ENCODE measurements at places on chromosomes 5 and 9.

DNA sequence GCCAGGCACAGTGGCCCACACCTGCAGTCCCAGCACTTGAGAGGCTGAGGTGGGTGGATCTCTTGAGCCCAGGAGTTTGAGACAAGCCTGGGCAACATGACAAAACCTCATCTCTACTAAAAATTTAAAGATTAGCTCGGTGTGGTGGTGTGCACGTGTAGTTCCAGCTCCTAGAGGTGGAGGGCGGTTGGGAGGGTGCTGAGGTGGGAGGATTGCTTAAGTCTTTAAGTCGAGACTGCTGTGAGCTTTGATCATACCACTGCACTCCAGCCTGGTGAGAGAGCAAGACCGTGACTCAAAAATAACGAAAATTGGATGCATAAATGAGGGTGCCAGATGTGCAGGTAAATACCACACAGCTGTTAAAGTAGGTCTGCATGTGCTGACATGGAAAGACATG is 39.3 kb upstream of the TDRD7 start:
- DNase-seq = no peak

GRCh38 chr5:167870055-167870454 is 421.4 kb upstream of the WWC1 start:
- no peak for DNase-seq

- DNase-seq = no peak
These were observed 720.7 kb downstream of the TLE1 start for GRCh38 chr9:80968611-80969010.

- no peak for DNase-seq
These were observed 41.4 kb downstream of the RGS3 start for GRCh38 chr9:113504725-113505590.

GRCh38 chr5:114391321-114391720 is 29.5 kb downstream of the KCNN2 start:
- DNase-seq = no peak

DNA sequence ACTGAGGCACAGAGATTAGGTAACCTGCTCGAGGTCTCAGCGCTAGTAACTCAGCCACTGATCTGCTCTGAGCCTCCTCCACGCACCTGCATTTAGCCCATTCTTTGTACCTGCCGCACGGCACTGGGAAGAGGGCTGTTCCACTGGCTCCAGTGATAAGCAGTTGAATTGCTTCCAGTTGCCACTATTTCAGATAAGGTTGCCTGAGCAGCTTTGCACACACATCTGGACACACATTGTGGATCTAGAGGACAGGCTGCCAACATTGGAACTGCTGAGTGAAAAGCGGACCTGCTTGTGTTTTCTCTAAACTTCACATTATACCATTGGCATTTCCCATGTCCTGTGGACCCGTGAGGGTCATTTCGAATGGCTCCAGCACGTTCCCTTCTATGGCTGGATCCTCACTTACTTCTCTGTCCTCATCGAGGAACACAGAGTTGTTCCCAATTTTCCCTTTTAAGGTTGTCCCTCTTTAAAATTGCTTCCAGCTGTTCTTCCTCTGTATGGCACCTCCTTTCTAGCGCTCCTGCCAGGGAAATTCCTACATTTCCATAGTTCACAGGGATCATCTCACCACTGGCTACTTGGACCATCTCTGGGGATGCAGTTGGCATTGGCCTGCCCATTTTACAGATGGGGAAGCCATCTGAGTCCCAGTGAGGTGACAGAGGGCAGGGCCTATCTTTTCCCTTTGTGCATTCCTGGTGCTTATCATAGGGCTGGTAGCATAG is 45.9 kb upstream of the RPL26L1 start:
- DNase-seq = no peak

DNA sequence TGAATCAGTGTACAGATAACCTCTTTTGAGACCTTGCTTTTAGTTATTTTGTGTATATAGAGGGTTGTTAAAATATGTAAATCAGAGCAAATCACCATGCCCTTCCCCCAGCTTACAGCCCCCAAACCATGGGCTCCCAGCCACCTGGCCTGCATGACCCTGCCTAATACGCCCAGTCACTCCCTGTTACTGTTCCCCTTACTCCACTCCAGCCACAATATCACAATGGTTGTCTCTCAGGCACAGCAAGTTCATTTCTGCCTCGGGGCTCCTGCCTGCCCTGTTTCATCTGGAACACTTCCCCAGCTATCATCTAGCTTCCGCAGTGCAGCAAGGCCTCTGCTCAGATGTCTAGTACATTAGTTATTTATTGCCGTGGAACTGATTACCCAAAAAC is 5.0 kb upstream of the CARD19 start:
- DNase-seq = no peak

DNA sequence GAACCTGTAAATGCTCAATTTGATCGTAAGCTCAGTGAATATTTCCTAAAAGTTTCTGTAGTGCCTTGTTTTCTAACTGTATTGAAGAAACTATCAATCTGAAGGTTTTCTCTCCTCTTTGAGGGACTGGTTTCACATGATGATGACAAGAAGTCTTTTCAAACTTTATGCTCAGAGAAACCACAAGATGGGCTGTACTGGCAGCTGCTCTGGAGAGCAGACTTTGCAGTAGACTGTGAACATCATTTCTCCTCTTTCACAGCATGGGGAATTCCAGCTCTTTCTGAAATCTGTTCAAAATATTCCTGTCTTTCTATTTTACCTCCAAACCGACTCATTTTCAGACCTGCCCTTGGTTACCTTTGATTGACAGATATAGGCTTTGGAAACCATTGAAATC is 194.4 kb downstream of the IZUMO3 start:
- no peak for DNase-seq

GRCh38 chr9:14323083-14323971 is 9.4 kb upstream of the NFIB start:
- no peak for DNase-seq

GRCh38 chr5:69075522-69076179 is 18.2 kb upstream of the SLC30A5 start:
- no peak for DNase-seq

GRCh38 chr9:131869348-131869747 is 129.5 kb upstream of the RAPGEF1 start:
- DNase-seq = no peak

DNA sequence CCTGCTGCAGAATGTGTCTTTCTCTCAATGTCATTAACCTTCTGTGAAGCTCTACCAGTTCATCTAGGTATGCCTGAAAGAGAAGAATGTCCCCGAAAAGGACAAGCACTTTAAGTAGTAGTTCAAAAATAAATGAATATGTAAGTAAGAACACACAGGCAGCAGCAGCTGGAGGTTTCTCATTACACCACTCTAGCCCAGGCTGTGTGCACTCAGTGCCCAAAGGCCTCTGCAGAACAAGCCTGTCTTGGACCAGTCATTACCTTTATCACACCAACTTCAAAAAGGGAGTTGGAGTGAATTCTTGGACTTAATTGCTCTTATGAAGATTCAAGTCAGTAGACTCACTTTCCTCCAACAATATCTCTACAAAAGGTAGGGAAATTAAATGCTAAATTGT is 268.8 kb downstream of the MLLT3 start:
- DNase-seq = peak; percentile 20

- DNase-seq = no peak
These were observed 1.4 kb downstream of the ERGIC1 start for GRCh38 chr5:172835290-172835993.

GRCh38 chr5:132471151-132471907 is 19.2 kb downstream of the IRF1 start:
- DNase-seq = no peak

GRCh38 chr9:97398999-97399758 is 12.7 kb upstream of the TDRD7 start:
- DNase-seq = peak; percentile 71

- DNase-seq = peak; percentile 92
These were observed 82.5 kb downstream of the ESM1 start for GRCh38 chr5:54902791-54903473.

- DNase-seq = peak; percentile 59
These were observed 151.8 kb upstream of the ADRA1B start for GRCh38 chr5:159764283-159765134.

DNA sequence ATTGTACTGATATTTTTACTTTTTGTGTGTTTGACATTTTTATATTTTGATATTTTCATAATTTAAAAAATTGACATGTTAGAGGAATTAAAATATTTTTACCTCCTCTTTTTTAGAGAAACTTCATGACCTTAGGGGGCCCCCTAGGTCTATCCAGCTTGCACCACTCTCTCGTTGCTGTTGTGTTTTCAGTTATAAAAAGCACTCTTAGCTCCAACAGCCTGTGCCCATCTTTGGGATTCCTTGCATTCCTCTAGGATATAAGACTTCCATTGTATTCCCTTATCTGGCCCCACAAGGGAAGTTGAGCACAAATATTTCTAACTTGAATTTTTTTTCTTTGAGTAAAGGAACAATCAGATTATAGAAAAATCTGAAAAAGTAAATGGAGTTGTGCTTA is 245.3 kb downstream of the SH3GL2 start:
- no peak for DNase-seq

DNA sequence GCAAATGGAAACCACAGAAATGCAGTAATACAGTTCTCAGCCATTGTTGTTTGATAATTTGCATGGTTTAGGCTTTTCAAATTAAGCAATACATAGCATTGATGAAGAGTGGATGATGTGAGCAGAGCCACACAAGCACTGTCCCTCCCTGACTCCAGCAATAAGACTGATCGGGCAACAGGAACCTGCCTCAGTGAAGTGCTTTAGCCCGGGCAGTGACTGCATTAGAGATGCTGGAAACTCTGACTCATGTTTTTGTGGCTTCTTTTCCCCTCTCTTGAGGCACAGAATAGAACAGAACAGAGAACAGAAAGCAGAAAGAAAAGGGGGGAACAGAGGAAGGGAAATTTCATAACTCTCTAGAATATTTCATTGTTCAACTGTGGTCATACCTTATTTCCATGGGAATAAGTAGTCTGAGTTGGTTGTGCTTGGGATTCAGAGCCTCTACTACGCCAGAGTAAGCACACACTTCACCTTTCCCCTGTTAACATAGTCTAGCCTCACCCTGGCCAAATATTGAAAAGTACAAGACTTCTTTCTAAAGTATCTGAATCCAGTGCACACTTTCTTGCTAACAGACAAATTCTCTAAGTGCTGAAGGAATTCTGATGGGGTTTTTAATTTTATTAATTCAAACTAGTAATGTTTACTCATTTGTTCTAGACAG is 164.8 kb upstream of the VCAN start:
- DNase-seq = peak; percentile 67

DNA sequence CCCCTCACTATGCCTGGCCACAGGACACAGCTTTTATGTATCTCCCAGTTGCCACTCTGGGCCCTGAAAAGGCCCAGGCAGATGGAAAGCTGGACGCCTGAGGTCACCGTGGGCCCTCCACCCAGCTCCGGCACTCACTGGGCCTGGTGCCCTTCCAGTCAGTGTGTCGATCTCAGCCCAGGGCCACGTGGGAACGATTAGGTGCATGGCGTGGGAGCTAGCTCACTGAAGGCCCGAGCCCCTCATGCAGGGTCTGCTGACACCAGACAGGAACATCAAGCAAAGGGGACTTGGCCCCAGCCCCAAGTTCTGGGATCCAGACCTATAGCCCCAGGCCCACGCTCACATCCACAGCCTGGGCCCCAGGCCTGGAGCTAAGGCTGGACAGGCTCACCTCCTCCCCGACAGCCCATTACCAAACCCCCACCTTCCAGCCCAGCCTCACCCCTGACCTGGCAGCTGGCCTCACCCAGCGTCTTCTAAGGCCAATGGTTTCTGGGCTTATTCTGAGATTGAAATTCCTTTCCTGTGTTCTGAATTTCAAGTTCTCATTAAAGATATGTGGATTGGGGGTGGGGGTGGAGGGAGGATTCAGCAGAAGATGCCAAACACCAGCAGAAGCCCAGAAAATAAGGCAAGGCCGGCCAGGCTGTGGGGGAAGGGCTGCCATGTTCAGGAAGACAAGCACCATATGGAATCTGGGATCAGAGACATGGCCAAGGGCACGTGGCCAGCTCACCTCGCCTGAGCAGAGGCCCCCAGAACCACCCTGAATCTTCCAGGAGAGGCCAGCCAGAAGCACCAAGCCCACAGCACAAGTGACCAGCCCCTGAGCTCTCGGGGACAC is 74.5 kb downstream of the ADAMTS2 start:
- no peak for DNase-seq

DNA sequence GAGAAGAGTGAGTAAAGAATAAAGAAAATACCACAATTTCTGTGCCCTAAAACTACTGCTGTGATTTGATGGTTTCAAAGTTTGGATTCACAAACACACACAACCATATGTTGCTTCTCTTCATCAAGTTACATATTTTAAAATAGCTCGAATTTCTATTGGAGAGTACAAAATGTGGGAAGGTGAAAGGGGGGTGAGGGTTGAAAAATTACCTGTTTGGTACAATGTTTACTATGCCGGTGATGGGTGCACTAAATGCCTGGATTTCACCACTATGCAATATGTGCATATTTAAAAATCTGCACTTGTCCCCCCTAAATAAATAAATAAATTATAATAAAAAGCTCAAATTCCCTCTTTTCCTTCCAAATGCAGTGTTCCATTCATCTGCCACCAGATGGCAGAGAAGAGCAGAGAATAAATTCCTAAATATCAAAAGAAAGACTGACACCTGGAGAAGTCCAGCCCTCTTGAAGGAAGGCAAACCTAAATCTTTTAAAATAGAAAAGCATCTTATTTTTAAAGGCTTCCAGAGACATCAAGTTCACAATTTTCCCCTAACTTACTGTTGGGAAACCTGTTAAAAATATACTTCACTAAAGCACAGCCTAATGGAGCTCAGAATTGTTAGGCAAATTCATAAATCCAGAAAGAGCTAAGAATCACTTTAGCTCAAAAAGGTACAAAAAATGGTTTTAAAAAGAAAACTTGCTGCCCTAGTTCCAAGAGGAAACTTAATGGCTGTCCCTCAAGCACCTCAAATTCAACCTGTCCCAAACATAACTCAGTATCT is 24.8 kb upstream of the HNRNPA0 start:
- DNase-seq = peak; percentile 11

GRCh38 chr9:4864698-4865097 is 72.0 kb downstream of the RCL1 start:
- no peak for DNase-seq

DNA sequence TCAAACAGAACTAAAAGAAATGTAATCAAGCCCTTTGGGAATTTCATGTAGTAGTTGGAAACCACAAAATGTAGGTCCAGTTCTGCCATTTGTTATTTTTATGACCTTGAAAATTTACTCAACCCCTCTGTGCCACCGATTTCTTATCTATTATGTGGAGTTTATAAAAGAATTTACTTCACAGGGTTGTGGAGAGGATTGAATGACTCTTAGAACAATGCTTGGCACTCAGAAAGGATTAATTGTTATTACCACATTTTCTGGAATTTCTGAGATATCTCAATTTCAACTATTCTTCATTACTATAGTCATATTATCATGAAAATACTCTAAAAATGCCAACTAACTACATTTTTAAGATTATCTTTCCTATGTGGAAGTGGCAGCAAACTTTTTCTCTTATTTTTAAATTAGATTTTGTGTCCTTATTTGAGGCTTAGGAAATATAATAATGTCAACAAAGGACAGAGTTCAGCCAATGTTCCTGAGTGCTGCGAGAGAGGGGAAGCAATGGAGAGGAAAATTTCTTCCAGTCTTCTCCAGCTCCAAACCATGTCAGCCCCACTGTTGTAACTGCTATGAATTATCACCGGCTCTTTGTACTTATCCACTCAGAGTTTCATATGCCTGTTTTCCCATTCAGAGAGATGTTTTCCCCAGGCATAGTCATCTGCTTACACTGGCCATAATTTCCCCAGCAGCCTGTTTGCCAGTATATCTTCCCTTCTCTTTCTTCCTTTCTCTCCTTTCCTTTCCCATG is 525.6 kb downstream of the SPATA31D1 start:
- no peak for DNase-seq
